Chondrocyte (in vitro differentiated cells): ENCODE measurements at places on chromosomes 11 and 22. TPM values are rescaled to one million over a fixed set of nuclear protein-coding genes. Genes with fewer than 3 reads are reported as not detected.

ARHGAP8 gene
- 0.25 to 0.58 TPM (median 0.51 TPM) in 3 replicates for total RNA-seq

MYBPC3 gene
- not detected in 3 replicates for total RNA-seq

OTUB1 gene
- total RNA-seq = 51.6 to 58.6 TPM (median 52.2 TPM) in 3 replicates

- H3K4me3 ChIP-seq = no peak overlapping the region
- peaks cover 34% of the 10 kb centered on the region for H3K4me1 ChIP-seq
- H3K27ac ChIP-seq = no peak overlapping the region
- DNase-seq = no peak
Observed at GRCh38 chr22:36193171-36193570, 8.4 kb downstream of the APOL4 start.

DNA sequence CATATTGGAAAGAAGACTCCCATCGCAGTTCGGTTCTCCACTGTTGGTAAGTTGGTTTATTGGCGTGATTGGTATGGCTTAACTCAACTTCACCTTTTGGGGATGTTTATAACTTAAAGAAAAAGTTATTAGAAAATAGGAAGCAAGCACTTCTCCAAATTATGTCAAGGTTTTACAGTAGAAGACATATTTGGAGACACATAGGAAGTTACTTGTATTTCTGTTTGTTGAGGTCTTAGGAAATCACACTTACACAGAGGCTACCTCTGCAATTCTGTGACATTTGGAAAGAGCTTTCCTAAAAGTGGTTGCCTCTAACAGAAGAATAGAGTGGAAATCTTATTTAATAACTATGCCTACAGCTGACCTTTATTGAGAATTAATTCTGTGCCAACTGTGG lies 12.3 kb downstream of the CAT start:
- peaks cover 29% of the 10 kb centered on the region for H3K36me3 ChIP-seq
- no peak overlapping the region for H3K4me3 ChIP-seq
- H3K4me1 ChIP-seq = peaks cover 16% of the 10 kb centered on the region

GRCh38 chr22:24982301-24983056 lies 30.0 kb downstream of the KIAA1671 start:
- peaks cover 46% of the 10 kb centered on the region for H3K4me1 ChIP-seq
- H3K4me3 ChIP-seq = no peak overlapping the region
- no peak overlapping the region for H3K27ac ChIP-seq
- no peaks in the 10 kb centered on the region for H3K27me3 ChIP-seq
- no peak for DNase-seq
